ENCODE measurements at places on chromosomes 12 and 14.

DNA sequence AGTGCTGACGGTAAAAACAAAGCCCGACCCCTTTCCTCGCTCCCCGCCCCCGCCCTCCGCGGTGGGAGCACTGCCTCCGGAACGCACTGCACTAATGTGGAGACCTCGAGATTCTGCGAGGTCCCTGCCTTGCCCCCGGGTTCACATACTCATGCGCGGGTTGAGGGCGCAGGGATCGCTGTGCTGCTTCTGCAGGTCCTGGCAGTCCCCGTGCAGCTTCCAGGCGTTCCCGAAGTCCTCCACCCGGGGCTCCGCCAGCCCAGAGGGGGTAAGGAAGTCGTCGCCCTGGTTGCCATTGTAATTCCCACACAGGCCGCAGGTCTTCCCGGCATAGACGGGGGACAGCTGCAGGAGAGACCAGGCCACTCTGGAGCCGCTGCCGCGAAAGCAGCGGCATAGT, 66.8 kb downstream of the VWF start:
- H3K4me1 ChIP-seq, result peaks cover 7% of the 10 kb centered on the region
- no peaks in the 10 kb centered on the region for H3K27me3 ChIP-seq
- no peaks in the 10 kb centered on the region for H3K36me3 ChIP-seq
- no peak for DNase-seq
- no peak overlapping the region for H3K27ac ChIP-seq
- H3K4me3 ChIP-seq, result no peak overlapping the region

- no peak for DNase-seq
- H3K36me3 ChIP-seq, result 0 out of 2 replicates have a peak, but pooled peaks cover 27% of the 10 kb centered on the region
- H3K27ac ChIP-seq, result no peak overlapping the region
- no peaks in the 10 kb centered on the region for H3K27me3 ChIP-seq
Measured at GRCh38 chr12:45959728-45960127, 30.6 kb downstream of the SCAF11 start.

DNA sequence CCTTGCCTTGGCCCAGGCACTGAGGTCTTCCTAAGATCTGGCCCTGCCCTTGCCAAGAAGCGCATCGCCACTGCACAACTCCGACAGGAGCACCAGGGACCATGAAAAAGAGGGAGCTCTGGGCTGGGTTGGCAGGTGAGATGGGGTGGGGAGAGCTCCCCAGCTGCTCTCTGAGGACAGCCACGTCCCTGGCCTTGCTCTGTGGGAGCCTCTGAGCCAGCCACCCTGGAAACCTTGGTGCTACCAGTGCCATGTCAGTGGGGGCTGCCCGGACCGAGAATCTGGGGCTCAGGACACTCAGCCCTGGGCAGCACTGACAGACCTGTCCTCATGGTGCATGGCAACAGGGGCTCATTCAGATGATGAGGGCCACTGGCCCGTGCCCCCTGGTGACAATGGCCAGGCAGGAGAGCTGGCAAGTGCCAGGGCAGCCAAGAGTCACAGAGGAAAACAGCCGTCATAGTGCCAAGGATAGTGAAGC, 134.8 kb downstream of the ZFP36L1 start:
- H3K4me1 ChIP-seq, result peaks cover 29% of the 10 kb centered on the region
- H3K27ac ChIP-seq, result no peak overlapping the region
- H3K27me3 ChIP-seq, result no peaks in the 10 kb centered on the region

DNA sequence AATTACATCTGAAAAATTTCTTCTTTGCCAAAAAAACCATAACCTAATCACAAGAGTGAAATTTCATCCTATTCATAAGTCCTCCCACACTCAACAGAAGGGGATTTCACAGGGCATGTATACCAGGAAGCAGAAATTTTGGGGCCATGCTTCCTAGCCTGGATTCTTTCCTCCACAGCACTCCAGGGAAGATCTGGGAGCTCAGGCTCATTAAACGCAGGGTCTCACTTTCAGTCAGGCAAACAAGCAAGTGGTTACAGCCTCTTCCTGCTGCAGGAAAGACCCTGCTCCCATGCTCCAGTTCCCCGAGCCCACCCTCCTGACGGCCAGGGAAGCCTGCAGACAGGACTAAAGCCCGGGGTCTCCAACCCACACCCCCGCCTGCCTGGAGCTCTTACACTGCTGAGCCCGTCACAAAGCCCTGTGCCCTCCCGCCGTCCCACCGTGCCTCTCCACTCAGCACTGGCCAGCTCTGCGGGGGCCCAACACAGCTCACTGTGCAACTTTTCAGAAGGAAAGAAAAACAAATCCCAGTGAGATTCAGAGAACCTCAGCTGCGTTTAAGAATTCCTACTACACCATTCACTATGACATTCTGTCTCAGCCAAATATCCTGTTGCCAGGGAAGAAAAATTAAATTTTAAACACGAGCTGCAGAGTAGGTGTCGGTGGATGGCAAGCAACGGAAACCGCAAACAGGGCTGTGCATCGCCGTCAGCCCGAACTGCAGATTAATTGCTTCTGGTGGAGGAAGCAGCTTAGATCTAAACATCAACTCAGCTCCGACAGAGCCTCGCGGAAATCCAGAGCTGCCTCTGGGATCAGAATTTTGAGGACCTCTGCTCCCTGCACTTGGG, 106.7 kb upstream of the SFSWAP start:
- no peaks in the 10 kb centered on the region for H3K4me1 ChIP-seq
- H3K4me3 ChIP-seq, result no peak overlapping the region
- DNase-seq, result no peak

GRCh38 chr14:76268047-76268431, 107.9 kb upstream of the ESRRB start:
- H3K27me3 ChIP-seq, result peaks cover 98% of the 10 kb centered on the region
- no peaks in the 10 kb centered on the region for H3K4me1 ChIP-seq
- no peak overlapping the region for H3K4me3 ChIP-seq
- H3K27ac ChIP-seq, result no peak overlapping the region
- DNase-seq, result no peak

- H3K4me3 ChIP-seq, result no peak overlapping the region
- no peak overlapping the region for H3K27ac ChIP-seq
- peaks cover 8% of the 10 kb centered on the region for H3K27me3 ChIP-seq
- no peaks in the 10 kb centered on the region for H3K4me1 ChIP-seq
- no peaks in the 10 kb centered on the region for H3K36me3 ChIP-seq
Measured at GRCh38 chr12:129848876-129849275, 54.9 kb downstream of the TMEM132D start.

DNA sequence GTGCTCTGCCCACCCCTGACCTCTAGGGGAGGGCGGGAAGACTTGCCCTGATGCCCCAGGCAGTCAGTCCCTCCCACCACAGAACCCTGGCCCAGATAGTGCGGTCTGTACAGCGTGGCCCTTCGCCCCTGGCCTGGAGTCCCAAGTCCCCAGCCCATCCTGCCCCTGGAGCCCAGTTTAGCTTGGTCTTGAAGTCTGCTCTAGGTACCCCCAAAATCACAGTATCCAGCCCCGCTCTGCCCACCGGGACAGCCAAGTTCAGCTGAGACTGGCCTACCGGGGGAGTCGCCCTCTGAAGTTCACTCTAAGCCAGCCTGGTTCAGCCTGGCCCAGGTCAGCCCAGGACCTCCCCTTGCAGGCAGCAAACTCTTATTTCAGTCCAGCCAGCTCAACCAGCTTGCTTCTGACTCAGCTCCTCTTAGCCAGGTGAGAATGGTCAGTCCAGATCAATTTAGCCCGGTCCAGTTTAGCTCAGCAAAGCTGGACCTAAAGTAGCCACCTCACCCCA, 75.9 kb downstream of the TMEM121 start:
- H3K27me3 ChIP-seq, result peaks cover 36% of the 10 kb centered on the region
- no peak overlapping the region for H3K4me3 ChIP-seq
- H3K4me1 ChIP-seq, result no peaks in the 10 kb centered on the region
- no peak for DNase-seq

- H3K27ac ChIP-seq, result no peak within 1 kb of the TSS
- H3K36me3 ChIP-seq, result no peaks in the 10 kb centered on the region
- 0 out of 2 replicates have a peak, but pooled peaks cover 5% of the 10 kb centered on the region for H3K4me1 ChIP-seq
- H3K27me3 ChIP-seq, result peaks cover 61% of the 10 kb centered on the region
- DNase-seq, result no peak
Measured at GRCh38 chr12:99984271-99985128, at the start of gene ANKS1B. Gene ANKS1B, minus strand, starts transcription at chr12:99984936. Its CDS starts 699 bp downstream, at chr12:99984237.

DNA sequence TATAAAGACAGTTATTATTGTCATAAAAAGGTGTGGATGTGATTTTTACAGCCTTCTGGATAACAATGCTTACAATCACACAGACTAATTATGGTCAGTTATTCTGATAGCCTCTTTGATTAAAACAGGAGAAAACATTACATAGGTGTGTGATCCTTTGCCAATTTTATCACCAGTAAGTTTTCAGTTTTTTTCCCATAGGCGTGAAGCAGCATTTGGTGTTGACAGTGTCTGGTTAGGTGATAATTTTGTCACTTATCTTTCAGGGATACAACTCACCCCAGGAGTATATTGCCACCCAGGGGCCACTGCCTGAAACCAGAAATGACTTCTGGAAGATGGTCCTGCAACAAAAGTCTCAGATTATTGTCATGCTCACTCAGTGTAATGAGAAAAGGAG, 208.8 kb downstream of the EPS8 start:
- DNase-seq, result no peak
- H3K27ac ChIP-seq, result no peak overlapping the region
- no peak overlapping the region for H3K4me3 ChIP-seq
- no peaks in the 10 kb centered on the region for H3K27me3 ChIP-seq

- no peaks in the 10 kb centered on the region for H3K27me3 ChIP-seq
- no peaks in the 10 kb centered on the region for H3K36me3 ChIP-seq
- H3K27ac ChIP-seq, result no peak overlapping the region
- DNase-seq, result no peak
Measured at GRCh38 chr14:68593806-68594536, 198.9 kb downstream of the ZFP36L1 start.

- H3K27me3 ChIP-seq, result no peaks in the 10 kb centered on the region
- H3K36me3 ChIP-seq, result no peaks in the 10 kb centered on the region
- H3K4me1 ChIP-seq, result peaks cover 17% of the 10 kb centered on the region
- no peak overlapping the region for H3K27ac ChIP-seq
- DNase-seq, result peak; percentile 29
Measured at GRCh38 chr14:24430682-24431568, 1.2 kb downstream of the KHNYN start.

DNA sequence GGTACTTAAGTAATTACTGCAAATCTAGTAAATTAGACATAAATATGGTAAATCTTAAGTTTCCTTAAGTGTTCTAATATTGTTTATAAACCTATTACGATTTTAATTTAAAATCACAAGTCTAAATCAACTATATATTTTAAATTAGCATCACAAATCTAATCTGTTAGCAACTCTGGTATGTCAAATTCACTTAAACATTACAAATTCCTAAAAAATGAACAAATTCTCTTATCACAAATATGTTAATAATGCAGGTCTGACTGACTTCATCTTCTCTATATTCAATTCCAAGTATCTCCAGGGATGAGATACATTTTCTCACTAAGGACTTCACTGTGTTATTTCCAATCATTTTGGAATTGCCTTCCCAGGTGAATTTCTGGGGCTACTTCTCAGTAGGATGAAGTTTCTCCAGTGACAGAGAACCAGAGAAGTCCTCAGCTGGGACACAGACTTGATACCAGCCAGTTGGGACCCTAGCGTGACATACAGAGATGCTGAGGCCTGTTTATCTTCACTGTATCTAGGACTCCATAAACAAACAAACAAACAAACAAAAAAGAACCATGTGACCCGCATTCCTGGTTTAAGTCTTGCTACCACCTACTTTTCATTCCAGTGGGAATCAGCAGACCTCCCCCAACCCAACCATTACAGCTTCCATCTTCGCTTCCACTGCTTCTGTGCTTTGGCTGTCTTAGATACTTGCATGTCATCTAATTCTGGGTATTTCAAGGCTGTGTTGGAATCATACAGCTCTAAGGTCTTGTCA, 21.8 kb downstream of the CFAP251 start:
- H3K4me1 ChIP-seq, result no peaks in the 10 kb centered on the region
- H3K27me3 ChIP-seq, result no peaks in the 10 kb centered on the region
- no peaks in the 10 kb centered on the region for H3K36me3 ChIP-seq
- DNase-seq, result no peak

- no peak overlapping the region for H3K4me3 ChIP-seq
- no peaks in the 10 kb centered on the region for H3K4me1 ChIP-seq
- H3K27ac ChIP-seq, result no peak overlapping the region
- no peak for DNase-seq
Measured at GRCh38 chr14:71491931-71492330, 440.3 kb upstream of the RGS6 start.

DNA sequence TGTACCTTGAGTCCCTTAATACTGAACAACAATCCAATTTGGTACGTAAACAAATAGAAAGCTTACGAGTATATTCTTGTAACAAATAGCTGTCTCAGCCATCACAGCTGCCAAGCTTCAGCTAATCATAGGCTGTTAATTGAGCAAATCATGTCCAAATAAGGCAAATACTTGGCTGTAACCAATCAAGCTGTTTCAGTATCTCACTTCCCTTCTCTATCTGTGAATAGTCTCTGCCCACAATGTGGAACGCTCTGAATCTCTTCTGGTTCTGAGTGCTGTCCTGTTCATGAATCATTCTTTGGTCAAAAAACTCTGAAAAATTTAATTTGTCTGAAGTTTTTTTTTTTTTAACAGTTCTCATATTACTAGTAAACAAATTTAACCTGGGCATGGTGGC, 5.8 kb upstream of the NEMF start:
- H3K4me3 ChIP-seq, result no peak overlapping the region
- no peaks in the 10 kb centered on the region for H3K27me3 ChIP-seq
- H3K36me3 ChIP-seq, result no peaks in the 10 kb centered on the region
- H3K27ac ChIP-seq, result no peak overlapping the region

DNA sequence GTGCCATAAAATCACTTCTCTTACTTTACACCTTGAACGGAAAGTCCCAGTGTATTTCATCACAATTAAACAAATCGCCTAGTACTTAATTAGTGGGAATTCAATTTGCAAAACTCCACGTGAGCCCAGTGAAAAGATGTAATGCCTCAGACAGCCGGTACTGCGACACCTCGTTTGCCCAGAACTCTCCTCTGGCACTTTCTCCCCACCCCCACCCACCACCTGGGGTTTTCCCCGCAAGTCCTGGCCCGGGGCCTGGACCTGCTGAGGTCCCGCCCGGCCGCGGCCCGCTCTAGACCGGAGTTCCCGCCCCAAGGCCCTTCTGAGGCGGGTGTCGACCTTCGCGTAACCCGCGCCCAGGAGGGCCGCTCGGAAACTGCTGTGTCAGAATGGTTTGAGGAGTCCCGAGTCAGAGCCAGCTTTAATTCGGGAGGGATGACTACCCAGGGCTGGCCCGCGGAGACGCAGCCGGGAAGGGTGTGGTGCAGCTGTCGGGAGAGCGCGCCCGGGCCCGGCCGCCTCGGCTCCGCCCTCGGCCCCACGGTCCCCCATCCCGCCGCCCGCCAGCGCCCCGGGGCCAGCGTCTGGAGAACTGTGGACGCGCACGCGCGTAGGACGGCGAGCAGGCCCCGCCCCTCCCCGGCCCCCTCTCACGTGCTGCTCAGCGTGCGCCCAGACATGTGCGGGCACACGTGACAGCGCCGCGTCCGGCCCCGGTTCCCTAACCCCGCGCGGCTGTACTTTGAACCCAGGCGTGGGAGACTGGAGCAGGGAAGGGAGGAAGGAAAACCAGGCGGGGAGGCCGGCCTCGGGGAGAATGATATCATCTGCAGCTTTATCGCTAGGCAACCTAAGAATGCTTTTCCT, 10.8 kb downstream of the BHLHE41 start:
- no peaks in the 10 kb centered on the region for H3K36me3 ChIP-seq
- peak overlapping the region; percentile 57 for H3K4me3 ChIP-seq
- H3K4me1 ChIP-seq, result peaks cover 61% of the 10 kb centered on the region
- no peaks in the 10 kb centered on the region for H3K27me3 ChIP-seq
- peak overlapping the region; percentile 93 for H3K27ac ChIP-seq
- peak; percentile 92 for DNase-seq
